CD4-positive, CD25-positive, alpha-beta regulatory T cell (primary cell): ENCODE measurements at places on chromosomes 5 and 9. TPM values are rescaled to one million over a fixed set of nuclear protein-coding genes. Genes with fewer than 3 reads are reported as not detected.
A peak's percentile ranks its signal among the peaks of the same experiment; 100 is the strongest.

DNA sequence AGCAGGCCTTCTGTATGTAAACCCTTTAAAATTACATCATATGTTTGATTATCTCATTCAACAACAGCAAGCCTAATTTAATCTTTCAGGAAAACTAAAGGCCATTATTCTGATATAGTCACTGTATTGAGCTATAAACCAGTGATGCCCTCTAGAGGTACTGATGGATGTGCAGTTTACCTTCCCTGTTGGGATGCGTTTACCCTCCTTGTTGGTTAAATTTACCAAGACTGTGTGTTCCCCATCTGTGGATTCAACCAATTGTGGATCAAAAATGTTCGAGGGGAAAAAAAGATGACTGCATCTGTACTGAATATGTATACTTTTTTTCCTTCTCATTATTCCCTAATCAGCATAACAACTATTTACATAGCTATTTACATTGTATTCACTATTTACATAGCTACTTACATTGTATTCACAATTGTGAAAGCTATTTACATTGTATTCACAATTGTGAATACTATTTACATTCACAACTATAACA is 3.7 kb upstream of the BAAT start:
- no peak for DNase-seq
- H3K4me3 ChIP-seq = no peak overlapping the region
- peak overlapping the region; percentile 11 for H3K27ac ChIP-seq
- no peaks in the 10 kb centered on the region for H3K4me1 ChIP-seq
- H3K36me3 ChIP-seq = peaks cover 23% of the 10 kb centered on the region

The RAPGEF6 gene
- 66.6 TPM for total RNA-seq

GRCh38 chr9:88829276-88829675 is 162.0 kb upstream of the S1PR3 start:
- no peak overlapping the region for H3K27ac ChIP-seq
- DNase-seq = no peak
- peaks cover 46% of the 10 kb centered on the region for H3K27me3 ChIP-seq
- no peaks in the 10 kb centered on the region for H3K36me3 ChIP-seq
- no peak overlapping the region for H3K4me3 ChIP-seq

The ANXA1 gene
- 274 TPM for total RNA-seq

DNA sequence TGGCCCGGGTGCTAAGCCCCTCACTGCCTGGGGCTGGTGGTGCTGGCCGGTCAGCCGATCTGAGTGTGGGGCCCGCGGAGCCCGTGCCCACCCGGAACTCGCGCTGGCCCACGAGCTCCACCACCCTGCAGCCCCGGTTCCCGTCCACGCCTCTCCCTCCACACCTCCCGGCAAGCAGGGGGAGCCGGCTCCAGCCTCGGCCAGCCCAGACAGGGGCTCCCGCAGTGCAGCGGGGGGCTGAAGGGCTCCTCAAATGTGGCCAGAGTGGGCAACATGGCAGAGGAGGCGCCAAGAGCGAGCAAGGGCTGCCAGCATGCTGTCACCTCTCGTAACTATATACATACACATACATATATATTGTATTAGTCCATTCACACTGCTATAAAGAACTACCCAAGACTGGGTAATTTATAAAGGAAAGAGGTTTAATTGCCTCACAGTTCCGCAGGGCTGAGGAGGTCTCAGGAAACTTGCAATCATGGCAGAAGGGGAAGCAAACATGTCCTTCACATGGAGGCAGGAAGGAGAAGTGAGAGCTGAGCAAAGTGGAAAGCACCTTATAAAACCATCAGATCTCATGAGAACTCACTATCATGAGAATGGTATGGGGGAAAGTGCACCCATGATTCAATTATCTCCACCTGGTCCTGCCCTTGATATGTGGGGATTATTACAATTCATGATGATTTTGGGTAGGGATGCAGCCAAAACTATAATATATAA is 56.8 kb downstream of the LIX1 start:
- no peak overlapping the region for H3K27ac ChIP-seq
- H3K27me3 ChIP-seq = peaks cover 12% of the 10 kb centered on the region
- DNase-seq = no peak
- H3K4me3 ChIP-seq = no peak overlapping the region
- H3K36me3 ChIP-seq = no peaks in the 10 kb centered on the region

The FNBP1 gene
- total RNA-seq = 253 TPM

DNA sequence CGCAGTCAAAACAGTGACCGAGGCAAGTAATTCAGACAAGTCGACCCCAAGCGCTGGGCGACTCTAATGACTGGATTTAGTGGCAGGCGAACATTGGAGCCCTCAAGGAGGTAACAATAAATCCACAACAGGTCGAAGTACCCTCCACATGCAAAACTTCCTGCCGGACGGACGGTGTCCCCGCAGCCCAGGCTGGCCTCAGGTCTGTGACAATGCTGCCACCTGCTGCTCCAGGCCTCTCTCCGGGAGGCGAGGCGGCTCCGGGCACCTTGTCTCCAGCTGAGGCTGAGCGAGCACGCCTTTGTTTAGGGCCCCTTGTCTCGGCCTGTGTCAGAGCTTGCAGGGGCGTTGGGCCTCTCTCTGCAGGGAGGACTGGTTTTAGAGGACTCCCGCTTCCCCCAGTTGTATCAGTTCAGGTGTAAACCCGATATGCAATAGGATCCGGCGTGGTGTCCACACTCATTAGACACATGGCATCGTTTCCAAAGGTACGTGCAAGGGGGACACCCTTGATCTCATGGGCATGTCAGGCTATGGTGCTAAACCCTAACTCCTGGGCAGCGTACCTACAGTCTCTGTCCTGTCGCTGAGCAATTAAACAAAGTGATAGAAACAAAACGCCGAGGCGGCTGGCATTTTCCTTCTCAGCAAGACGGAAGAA is 628.0 kb upstream of the ADAMTS16 start:
- H3K4me1 ChIP-seq = no peaks in the 10 kb centered on the region
- DNase-seq = no peak
- no peaks in the 10 kb centered on the region for H3K36me3 ChIP-seq
- no peaks in the 10 kb centered on the region for H3K27me3 ChIP-seq
- H3K4me3 ChIP-seq = no peak overlapping the region

The PLEKHG4B gene
- not detected for total RNA-seq

DNA sequence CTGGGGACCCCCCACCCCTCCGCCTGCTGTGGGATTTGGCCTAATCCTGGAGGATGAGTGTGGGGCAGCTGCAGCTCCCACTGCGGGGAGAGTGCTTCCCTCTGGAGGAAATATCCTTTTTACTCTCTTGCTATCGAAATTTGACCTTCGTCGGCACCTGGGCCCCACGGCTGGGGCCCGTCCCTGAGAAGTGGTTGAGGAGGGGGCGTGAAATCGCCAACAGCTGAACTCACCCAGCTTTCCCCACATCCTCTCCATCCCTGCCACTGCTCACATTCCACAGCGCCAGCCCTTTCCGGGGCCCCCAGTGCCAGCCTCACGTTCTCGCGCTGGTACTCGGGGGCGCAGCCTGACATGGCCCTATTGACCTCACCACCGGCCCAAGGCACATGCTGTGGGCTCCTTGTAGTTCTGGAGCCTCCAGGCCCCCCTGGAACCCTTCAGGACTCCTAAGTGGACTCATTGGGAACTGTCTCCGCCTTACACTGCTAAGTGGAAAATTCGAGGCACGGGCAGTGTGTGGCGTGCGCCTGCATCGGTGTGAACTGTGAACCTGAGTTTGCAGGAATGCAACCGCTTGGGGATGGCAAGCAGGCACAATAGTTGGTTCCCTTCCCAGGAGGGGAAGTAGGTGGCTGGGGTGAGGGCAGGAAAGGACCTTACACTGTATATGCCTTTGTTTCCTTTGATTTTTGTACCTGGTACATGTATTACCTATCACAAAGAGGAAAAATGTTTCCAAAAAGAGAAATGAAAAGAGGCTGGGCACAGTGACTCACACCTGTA is 19.2 kb downstream of the FGFR4 start:
- H3K4me3 ChIP-seq = no peak overlapping the region
- no peaks in the 10 kb centered on the region for H3K27me3 ChIP-seq
- H3K36me3 ChIP-seq = no peaks in the 10 kb centered on the region

GRCh38 chr9:1353291-1353690 is 303.1 kb downstream of the DMRT2 start:
- H3K4me1 ChIP-seq = no peaks in the 10 kb centered on the region
- no peak overlapping the region for H3K4me3 ChIP-seq
- no peak for DNase-seq
- no peaks in the 10 kb centered on the region for H3K36me3 ChIP-seq
- H3K27me3 ChIP-seq = no peaks in the 10 kb centered on the region

GRCh38 chr5:53478411-53479044 is 1.9 kb upstream of the FST start:
- peak overlapping the region; percentile 44 for H3K4me3 ChIP-seq
- H3K4me1 ChIP-seq = peaks cover 37% of the 10 kb centered on the region
- H3K27me3 ChIP-seq = peaks cover 42% of the 10 kb centered on the region
- H3K36me3 ChIP-seq = no peaks in the 10 kb centered on the region
- peak; percentile 38 for DNase-seq

- H3K36me3 ChIP-seq = no peaks in the 10 kb centered on the region
- H3K27me3 ChIP-seq = no peaks in the 10 kb centered on the region
- no peaks in the 10 kb centered on the region for H3K4me1 ChIP-seq
- no peak overlapping the region for H3K4me3 ChIP-seq
- DNase-seq = no peak
These were observed 134.4 kb upstream of the RAI14 start for GRCh38 chr5:34521628-34522290.

DNA sequence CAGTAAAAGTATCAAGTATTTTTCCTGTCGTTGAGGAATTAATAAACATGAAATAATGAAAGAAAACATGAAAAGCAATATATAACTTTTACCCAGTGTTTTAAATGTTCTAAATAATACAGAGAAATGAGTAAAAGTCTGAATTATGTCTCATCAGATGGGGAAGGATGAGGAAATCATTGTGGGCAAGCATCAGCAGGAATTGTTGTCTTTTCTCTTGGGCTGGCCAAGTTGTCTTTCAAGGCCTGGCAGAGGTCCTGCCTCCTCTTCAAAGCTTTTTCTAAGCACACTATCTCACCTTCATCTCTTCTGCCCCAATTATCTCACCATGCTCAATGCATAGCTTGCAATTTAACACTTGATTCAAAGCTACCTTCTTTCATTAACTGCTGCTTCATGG is 41.9 kb downstream of the MOCS2 start:
- DNase-seq = no peak
- peaks cover 2% of the 10 kb centered on the region for H3K27me3 ChIP-seq
- no peak overlapping the region for H3K27ac ChIP-seq
- no peak overlapping the region for H3K4me3 ChIP-seq
- no peaks in the 10 kb centered on the region for H3K4me1 ChIP-seq
- H3K36me3 ChIP-seq = no peaks in the 10 kb centered on the region

DNA sequence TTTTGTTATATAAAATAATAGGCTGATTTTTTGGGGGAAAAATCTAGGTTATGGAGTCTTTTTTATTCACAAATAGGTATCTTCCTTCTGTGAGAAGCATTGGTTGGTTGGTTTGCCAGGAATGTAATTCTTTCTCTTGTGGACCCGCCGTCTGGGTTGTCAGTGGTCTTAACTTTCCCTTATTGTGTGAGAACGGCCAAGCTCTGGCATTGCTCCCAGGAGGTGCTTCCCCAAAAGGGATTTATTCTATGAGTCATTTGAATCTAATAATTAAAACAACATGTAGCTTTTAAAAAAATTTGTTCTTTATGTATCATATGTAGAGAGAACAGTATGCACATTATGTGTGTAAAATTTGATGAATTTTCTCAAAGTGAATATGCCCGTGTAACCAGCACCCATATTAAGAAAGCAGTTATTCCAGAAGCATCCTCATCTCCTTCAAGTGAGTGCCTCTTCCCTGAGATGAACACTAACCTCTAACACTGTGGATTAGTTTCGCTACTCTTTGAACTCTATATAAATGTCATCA is 114.4 kb downstream of the MAST4 start:
- no peak for DNase-seq
- no peaks in the 10 kb centered on the region for H3K4me1 ChIP-seq
- no peak overlapping the region for H3K4me3 ChIP-seq
- peaks cover 4% of the 10 kb centered on the region for H3K27me3 ChIP-seq
- no peaks in the 10 kb centered on the region for H3K36me3 ChIP-seq

DNA sequence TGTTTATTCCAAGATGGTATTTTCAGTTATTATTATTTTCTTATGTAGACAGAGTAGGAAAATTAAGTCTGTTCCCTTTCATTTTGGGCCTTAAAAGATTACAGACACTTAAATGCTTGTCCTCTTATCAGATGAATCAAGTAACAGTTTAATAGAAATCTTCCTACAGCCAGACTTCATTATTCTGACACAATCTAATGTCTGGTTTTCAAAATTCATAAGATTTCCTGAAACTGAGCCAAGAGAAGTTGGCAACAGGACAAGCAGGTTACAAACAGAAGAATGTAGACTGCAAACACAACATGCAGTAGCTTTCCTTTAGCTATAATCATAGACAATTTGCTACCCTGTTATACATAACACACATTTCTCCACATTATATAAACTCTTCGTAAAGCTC is 130.5 kb downstream of the FBXL17 start:
- no peaks in the 10 kb centered on the region for H3K27me3 ChIP-seq
- DNase-seq = no peak
- no peaks in the 10 kb centered on the region for H3K4me1 ChIP-seq
- no peaks in the 10 kb centered on the region for H3K36me3 ChIP-seq
- H3K4me3 ChIP-seq = no peak overlapping the region

- H3K36me3 ChIP-seq = no peaks in the 10 kb centered on the region
- no peaks in the 10 kb centered on the region for H3K27me3 ChIP-seq
- no peaks in the 10 kb centered on the region for H3K4me1 ChIP-seq
- DNase-seq = no peak
These were observed 2.5 kb downstream of the TMEM252 start for GRCh38 chr9:68538200-68538599.

DNA sequence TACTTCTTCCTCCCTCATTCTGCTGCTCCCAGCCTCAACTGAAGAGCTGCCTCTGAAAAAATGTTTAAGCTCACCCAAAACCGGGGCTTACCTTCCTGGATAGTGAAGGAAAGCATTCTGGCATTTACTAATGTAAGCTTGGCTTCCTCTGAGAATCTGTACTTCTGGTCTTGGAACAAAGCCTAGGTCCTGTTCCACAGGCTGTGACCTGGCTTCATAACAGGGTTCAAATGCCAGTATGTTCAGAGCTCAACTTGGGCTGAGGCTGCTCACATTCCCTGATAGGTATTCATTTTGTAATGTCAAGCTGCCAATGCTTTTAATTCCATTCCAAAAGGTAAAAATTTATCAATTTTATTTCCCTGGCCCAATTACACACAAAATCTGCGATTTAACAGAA is 411.7 kb upstream of the KCNN2 start:
- DNase-seq = no peak
- H3K36me3 ChIP-seq = no peaks in the 10 kb centered on the region
- H3K4me1 ChIP-seq = no peaks in the 10 kb centered on the region
- no peaks in the 10 kb centered on the region for H3K27me3 ChIP-seq

- no peaks in the 10 kb centered on the region for H3K36me3 ChIP-seq
- no peak for DNase-seq
- no peak overlapping the region for H3K4me3 ChIP-seq
- H3K27me3 ChIP-seq = no peaks in the 10 kb centered on the region
These were observed 7.3 kb downstream of the SRFBP1 start for GRCh38 chr5:121968910-121969607.

DNA sequence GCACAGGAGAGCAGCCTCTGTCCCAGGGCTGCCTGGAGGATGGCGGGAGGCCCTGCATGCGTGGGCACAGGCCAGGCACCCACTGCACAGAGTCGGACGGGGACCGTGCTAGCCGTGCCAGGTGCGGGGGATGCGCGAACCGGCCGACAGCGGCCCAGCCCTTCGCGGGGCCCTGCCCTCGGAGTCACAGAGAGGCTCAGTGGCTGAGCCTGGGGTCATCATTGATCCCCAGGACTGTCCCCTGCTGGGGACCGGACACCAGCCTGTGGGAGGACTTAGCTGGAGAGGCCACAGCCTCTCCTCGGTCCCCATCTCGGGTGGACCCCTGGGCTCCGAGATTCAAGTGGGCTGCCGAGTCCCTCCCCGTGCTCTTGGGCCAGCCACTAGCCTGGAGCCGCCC is 19.1 kb upstream of the LAMC3 start:
- no peaks in the 10 kb centered on the region for H3K36me3 ChIP-seq
- H3K27ac ChIP-seq = no peak overlapping the region
- H3K27me3 ChIP-seq = no peaks in the 10 kb centered on the region
- no peaks in the 10 kb centered on the region for H3K4me1 ChIP-seq

The FBXW11 gene
- total RNA-seq = 40.7 TPM

The PGM5 gene
- total RNA-seq = not detected
